ENCODE measurements at places on chromosomes 16 and 17. TPM values are rescaled to one million over a fixed set of nuclear protein-coding genes. Genes with fewer than 3 reads are reported as not detected.

GRCh38 chr17:79046916-79047280, 22.9 kb downstream of the C1QTNF1 start:
- peak; percentile 88 for DNase-seq

DNA sequence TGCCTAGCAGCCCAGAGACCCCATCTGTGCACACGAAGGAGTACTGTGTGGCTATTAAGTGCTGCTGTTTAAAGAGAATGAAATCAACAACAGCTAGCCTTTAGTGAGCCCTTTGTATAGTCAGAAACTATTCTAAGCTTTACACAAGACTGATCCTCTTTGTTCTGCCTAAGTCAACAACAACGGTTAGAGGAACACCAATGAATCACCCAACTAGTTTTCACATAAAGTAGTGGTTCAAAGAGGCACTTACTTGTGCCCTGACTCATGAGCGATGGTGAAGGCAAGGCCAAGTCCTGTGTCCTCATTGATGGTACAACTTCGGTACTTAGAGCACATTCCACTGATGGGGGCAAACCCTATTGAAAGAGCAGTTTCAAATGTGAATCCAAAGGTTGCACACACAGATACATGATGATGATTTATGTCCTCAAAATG, 75.8 kb downstream of the ADAMTS18 start:
- DNase-seq, result no peak

DNA sequence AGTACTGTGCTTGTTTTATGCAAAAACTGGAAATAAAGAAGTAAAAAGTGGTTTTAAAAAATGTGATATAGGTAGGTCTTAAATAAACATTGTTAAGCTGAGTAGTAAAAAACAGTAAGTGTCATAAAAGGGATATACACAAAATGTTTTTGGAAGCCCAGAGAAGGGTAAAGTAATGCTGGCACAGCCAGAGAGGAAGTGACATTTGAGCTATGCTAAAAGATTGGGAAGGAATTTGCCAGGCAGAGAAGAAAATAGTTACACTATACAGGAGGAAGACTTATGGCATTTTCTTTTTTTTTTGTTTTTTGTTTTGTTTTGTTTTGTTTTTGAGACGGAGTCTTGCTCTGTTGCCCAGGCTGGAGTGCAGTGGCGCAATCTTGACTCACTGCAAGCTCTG, 40.8 kb upstream of the TAOK1 start:
- no peak for DNase-seq

DNA sequence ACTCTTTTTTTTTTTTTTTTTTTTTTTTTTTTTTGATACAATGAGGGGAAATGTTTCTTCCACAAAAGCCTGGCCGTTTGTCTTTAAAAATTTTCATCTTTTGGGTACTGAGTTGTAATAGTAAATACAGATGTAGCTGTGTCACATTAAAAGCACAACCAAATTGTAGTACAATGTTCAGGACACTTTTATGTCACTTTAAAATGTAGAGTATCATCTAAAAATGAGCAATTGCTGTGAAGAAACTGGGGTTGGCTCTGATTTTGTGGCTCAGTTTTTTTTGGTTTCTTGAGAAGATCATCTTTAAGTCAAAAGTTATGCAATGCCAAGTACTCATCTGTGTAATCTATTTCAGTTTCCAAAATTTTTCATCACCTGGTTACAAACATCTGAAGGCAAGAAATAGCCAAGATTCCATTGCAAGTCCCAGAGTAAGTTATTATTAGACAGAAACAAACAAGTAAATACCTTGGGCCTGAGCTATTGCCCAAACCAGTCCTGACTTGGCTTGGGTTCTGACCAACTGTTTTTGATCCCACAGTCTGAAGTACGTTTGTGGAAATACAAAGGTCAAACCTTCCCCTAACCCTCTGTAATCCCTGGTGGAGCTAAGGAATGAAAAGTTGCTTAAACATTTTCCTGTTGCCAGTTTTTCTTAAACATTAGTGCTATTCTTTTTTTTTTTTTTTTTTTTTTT, 717.2 kb downstream of the WWOX start:
- DNase-seq, result peak; percentile 91

DNA sequence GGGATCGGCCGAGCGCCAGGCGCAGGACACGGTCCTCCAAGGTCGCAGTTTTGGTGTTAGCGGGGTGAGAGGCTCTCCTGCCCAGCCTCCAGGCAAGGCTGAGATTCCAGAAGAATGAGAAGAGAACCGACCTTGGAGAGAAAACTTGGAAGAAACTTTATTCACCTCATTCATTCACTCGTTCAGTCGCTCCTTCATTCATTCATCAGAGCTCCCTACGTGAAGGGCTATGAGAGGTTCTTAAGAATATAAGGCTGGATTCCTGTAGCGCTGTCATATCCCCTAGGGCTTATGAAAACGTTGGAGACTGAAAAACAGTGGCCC, 991 bp upstream of the MYH10 start:
- DNase-seq, result no peak

The SECTM1 gene
- polyA plus RNA-seq, result 3.2 TPM

The CALB2 gene
- polyA plus RNA-seq, result not detected

Measured in muscle of arm (tissue), 14 donors.